IMR-90 (cell line): ENCODE measurements at places on chromosomes 13 and 19. TPM values are rescaled to one million over a fixed set of nuclear protein-coding genes. Genes with fewer than 3 reads are reported as not detected.

The KLF2 gene
- total RNA-seq = 1.1 and 3.3 TPM in 2 replicates

- H3K36me3 ChIP-seq = no peaks in the 10 kb centered on the region
- H3K4me3 ChIP-seq = no peak overlapping the region
- H3K27me3 ChIP-seq = no peaks in the 10 kb centered on the region
- no peaks in the 10 kb centered on the region for H3K4me1 ChIP-seq
- no peak for DNase-seq
- H3K27ac ChIP-seq = no peak overlapping the region
Measured at GRCh38 chr13:29648760-29649159, 53.3 kb upstream of the SLC7A1 start.

DNA sequence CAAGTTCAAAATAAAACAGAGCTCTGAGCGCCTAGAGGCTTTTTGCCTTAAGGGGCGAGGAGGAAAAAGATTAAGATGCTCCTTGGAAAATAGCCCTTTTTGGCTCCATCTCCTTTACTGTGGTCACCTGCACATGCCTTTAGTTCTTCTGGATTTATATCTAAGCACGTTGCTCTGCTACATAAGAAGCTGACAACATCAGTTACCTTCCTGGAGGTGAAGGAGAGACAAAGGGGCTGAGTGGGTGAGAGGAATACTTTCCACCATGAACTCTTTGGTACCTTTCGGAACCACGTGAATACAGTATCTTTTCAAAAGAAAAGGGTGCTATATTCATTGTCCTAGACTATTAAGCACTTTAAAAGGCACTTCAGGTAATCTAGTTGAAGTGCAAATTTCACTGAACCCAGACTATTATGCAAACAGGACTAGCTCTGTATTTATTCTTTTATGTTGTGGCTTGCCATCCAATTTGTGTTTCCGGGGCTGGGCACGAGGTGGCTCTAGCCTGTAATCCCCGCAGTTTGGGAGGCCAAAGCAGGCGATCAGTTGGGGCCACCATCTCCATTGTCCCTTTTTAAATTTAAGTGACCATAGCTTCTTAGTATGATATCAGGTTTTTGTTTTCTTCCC lies 201.5 kb downstream of the TM9SF2 start:
- DNase-seq = no peak
- no peaks in the 10 kb centered on the region for H3K36me3 ChIP-seq
- H3K27ac ChIP-seq = no peak overlapping the region
- no peaks in the 10 kb centered on the region for H3K4me1 ChIP-seq
- H3K27me3 ChIP-seq = no peaks in the 10 kb centered on the region; the same call in 1 of the 2 replicates

DNA sequence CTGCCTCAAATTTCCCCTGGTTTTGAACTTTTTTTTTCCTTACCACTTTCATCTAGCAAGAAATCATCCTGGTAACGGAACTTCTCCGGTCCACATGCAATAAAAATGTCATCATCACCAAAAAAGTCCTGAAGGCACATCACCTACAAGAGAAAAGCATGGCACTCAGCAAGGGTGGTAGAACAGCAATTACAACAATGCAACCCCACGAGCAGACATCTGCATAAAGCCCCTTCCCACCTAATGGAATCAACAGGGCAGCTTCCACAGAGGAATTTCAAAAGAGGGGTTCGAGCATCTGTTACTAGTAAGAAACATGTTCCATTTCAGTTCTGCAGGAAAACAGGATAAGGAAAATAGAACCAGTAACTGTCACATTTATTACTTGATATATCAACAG lies 183.9 kb downstream of the DCLK1 start:
- H3K27ac ChIP-seq = no peak overlapping the region
- H3K4me3 ChIP-seq = no peak overlapping the region
- no peak for DNase-seq
- H3K4me1 ChIP-seq = no peaks in the 10 kb centered on the region
